Activated naive CD4-positive, alpha-beta T cell treated with anti-CD3 and anti-CD28 coated beads for 36 hours (primary cell): ENCODE measurements at places on chromosomes 5 and 9.
A peak's percentile ranks its signal among the peaks of the same experiment; 100 is the strongest.

- H3K27ac ChIP-seq = no peak overlapping the region
- H3K4me3 ChIP-seq = no peak overlapping the region
- peaks cover 8% of the 10 kb centered on the region for H3K27me3 ChIP-seq
- DNase-seq = no peak
- H3K36me3 ChIP-seq = no peaks in the 10 kb centered on the region
These were observed 126.1 kb downstream of the DRD1 start for GRCh38 chr5:175317872-175318271.

- no peak within 1 kb of the TSS for H3K27ac ChIP-seq
- peaks cover 39% of the 10 kb centered on the region for H3K4me1 ChIP-seq
- DNase-seq = no peak
- no peak within 1 kb of the TSS for H3K4me3 ChIP-seq
- no peaks in the 10 kb centered on the region for H3K27me3 ChIP-seq
These were observed at the start of gene SLC34A1 for GRCh38 chr5:177384134-177384533. Gene SLC34A1 (plus strand): TSS chr5:177384434. CDS start chr5:177385742, 1,308 bp downstream.

DNA sequence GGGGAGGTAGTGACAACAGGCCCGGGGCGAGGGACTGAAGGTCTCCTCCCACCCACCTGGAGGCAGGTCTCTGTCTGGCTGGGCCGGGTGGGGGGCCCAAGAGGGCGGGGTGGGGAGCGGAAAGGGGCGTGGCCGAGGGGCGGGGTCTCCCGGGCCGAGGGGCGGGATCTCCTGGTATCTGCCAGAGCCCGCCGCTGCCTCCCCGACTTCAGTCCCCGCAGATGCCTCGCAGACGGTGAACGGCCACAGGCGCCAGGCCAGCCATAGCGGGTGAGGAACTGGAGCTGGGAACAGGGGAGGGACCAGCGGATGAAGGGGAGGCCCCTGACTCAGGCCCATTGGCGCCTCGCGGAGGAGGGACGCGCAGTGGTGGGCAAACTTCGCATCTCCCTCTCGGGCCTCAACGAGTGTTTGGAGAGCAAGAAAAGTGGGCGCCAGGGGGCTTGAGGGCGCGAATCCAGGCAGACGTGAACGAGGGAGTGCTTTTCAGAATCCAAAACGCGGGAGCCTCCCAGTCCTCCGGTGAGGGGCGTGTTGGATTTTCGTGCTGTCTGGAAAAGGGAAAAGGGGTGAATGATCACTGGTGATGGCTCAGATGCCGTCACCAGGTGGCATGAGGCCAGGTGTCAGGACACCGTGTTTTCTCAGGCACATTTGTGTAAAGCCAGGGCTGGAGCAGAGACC lies at the start of gene ADGRD2:
Gene ADGRD2, plus strand, starts transcription at position 211 of the 684 bp plus-strand sequence. CDS start 1,216 bp downstream, outside the sequence.
- no peak within 1 kb of the TSS for H3K27ac ChIP-seq
- H3K27me3 ChIP-seq = peaks cover 37% of the 10 kb centered on the region
- no peak for DNase-seq
- peaks cover 2% of the 10 kb centered on the region for H3K4me1 ChIP-seq
- no peak within 1 kb of the TSS for H3K4me3 ChIP-seq

DNA sequence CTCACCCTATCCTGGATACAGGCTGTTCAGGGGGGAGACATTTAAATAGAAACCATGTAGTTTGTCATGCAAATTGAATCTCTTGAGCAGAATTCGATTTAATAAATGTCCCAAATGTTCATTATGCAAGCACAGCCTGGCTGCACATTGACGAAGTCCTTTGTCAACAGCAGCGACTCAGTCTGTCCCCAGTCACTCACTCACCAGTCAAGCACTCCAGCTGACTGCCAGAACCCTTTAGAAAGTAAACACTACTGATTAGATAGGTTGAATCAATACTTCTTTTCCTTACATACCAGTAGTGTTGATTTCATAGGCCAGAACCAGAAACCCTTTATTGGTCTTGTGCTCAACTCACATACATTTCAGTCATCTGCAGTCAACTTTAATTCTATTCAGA lies 27.5 kb downstream of the CDH6 start:
- DNase-seq = no peak
- no peak overlapping the region for H3K27ac ChIP-seq
- H3K36me3 ChIP-seq = no peaks in the 10 kb centered on the region
- no peaks in the 10 kb centered on the region for H3K27me3 ChIP-seq

DNA sequence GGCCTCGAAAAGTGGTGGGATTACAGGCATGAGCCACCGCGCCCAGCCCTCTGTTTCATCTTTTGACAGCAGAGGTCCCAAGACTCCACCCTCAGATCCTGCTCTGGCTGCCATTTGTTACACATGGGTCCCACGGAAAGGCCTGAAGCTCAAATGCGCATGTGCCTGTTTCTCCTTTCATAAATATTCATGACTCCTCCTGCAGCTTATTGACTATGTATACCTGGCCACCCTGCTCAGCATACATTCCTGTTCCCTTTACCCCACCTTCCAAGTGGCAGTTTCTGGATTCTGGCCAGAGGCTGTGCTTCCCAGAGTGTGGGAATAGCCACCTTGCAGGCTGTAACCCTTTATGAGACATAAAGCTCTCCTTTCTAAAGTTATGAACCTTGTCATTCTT lies 46.5 kb downstream of the AUH start:
- H3K27me3 ChIP-seq = no peaks in the 10 kb centered on the region
- H3K4me3 ChIP-seq = no peak overlapping the region
- H3K27ac ChIP-seq = no peak overlapping the region

DNA sequence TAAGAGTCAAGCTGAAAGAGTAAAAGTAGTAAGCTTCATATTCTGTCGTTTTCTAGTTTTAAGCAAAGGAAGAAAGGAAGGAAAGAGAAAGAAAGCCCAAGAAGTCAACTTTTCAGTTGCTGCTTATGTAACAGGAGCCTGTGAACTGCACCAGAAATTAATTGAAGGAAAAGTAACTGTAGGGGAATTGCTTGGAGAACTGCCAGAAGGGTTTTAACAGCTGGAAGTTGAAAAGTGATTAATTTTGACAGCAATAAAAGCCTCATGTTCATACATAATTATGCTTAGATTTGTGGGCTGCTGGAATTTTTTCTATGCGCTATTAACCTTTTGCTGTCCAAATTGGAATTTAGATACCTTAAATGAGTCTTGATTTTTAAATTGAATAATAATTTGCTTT lies 255.7 kb downstream of the ENC1 start:
- H3K36me3 ChIP-seq = no peaks in the 10 kb centered on the region
- H3K27me3 ChIP-seq = peaks cover 6% of the 10 kb centered on the region
- no peak for DNase-seq
- H3K4me3 ChIP-seq = no peak overlapping the region

- DNase-seq = no peak
- no peak overlapping the region for H3K27ac ChIP-seq
- peaks cover 3% of the 10 kb centered on the region for H3K36me3 ChIP-seq
- H3K27me3 ChIP-seq = peaks cover 5% of the 10 kb centered on the region
- peaks cover 15% of the 10 kb centered on the region for H3K4me1 ChIP-seq
- H3K4me3 ChIP-seq = no peak overlapping the region
These were observed 4.8 kb upstream of the ENTPD8 start for GRCh38 chr9:137445930-137446431.

DNA sequence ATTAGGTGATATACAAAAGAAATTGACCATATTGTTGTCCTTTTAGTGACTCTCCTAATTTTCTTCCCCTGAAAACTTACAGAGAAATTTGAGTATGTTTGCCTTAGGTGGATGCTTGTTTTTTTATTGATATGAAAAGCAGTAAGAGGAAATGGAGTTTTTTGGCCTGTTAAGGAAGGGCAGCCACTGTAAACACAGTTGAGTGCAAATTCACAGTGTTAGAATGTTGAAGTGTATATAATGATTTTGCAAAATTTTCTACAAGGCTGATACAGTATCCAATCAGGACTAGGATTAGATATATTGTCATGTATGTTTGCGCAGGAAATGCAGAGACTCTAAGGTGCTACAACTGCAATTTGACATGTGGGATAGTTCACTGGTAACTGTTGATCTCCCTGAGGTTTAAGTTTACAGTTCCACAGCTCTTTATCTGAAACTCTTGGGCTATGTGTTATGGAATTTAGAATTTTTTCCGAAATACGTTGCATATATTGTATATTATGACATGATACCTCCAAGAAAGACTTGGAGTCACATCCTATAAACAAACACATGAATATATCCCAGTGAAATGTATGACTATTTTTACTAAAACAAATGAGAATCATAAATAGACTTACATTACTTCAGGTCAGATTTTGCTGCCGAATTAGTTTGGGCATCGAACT lies 62.5 kb downstream of the FXN start:
- H3K36me3 ChIP-seq = no peaks in the 10 kb centered on the region
- H3K27ac ChIP-seq = no peak overlapping the region
- H3K27me3 ChIP-seq = no peaks in the 10 kb centered on the region

- no peaks in the 10 kb centered on the region for H3K27me3 ChIP-seq
- H3K27ac ChIP-seq = no peak overlapping the region
- H3K36me3 ChIP-seq = peaks cover 22% of the 10 kb centered on the region
- no peak overlapping the region for H3K4me3 ChIP-seq
- H3K4me1 ChIP-seq = peaks cover 18% of the 10 kb centered on the region
- DNase-seq = no peak
These were observed 2.5 kb downstream of the FBXO4 start for GRCh38 chr5:41927604-41928003.

DNA sequence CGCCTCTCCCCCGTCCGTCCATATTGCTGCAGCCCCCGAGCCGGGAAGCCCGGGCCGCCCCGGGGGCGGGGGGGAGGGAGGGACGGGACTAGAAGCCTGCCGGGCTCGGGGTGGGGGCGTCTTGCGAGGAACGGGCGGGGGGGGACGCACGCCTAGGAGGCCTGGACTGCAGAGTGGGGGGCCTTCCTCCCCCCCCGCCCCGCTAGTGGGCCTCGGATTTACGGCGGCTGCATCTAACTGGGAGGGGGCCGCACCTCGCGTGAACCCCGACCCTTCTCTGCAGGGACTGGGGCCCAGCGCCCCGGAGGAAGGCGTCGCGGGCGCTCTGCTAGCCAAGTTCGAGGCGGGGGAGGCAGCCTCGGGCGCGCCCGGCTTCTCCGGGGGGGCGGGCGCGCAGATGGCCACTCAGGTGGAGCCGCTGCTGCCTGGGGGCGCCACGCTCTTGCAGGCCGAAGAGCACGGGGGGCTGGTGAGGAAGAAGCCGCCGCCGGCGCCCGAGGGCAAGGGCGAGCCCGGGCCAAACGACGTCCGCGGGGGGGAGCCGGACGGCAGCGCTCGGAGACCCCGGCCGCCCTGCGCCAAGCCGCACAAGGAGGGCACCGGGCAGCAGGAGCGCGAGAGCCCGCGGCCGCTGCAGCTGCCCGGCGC lies at the start of gene LARP1:
Gene LARP1, plus strand, starts transcription at position 17 of the 648 bp plus-strand sequence. Its CDS starts 381 bp downstream, at position 398.
- H3K4me1 ChIP-seq = peaks cover 39% of the 10 kb centered on the region
- peaks cover 17% of the 10 kb centered on the region for H3K36me3 ChIP-seq
- H3K4me3 ChIP-seq = peak within 1 kb of the TSS; percentile 97

DNA sequence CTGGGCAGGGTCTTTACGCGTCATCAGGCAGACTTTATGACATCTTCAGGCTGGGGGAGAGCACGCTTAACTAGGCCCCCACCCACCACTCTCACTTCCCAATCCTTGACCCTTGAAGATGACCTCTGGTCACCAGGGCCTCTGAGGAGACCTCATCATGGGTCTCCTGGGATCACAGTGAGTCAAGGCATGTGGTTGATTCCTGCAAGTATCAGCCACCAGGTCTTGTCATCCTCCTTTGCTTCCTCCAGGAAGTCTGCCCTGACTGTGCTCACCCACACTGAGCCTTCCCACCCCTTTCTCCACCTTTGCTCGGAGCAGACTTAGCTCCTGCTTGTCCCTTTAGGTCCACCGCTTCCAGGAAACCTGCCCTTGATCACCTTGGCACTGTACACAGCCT lies 17.3 kb downstream of the ODF2 start:
- H3K36me3 ChIP-seq = peaks cover 37% of the 10 kb centered on the region
- DNase-seq = no peak
- no peak overlapping the region for H3K4me3 ChIP-seq
- no peak overlapping the region for H3K27ac ChIP-seq

DNA sequence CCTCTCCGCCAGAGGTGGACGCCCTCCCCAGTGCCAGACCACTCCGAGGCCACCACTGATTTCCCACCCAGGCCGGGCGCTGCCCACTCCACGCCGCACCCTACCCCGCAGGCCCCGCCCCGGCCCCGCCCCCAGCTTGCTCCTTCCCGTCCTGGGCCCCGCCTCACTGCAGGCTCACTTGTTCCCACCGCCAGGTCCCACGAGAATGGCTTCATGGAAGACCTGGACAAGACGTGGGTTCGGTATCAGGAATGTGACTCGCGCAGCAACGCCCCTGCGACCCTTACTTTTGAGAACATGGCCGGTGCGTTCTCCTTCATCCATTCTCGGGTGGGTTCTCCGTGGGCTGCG lies 6.5 kb downstream of the LRRC26 start:
- H3K4me1 ChIP-seq = peaks cover 5% of the 10 kb centered on the region
- no peak overlapping the region for H3K4me3 ChIP-seq
- no peaks in the 10 kb centered on the region for H3K36me3 ChIP-seq
- no peak overlapping the region for H3K27ac ChIP-seq
- H3K27me3 ChIP-seq = peaks cover 29% of the 10 kb centered on the region
- DNase-seq = no peak

DNA sequence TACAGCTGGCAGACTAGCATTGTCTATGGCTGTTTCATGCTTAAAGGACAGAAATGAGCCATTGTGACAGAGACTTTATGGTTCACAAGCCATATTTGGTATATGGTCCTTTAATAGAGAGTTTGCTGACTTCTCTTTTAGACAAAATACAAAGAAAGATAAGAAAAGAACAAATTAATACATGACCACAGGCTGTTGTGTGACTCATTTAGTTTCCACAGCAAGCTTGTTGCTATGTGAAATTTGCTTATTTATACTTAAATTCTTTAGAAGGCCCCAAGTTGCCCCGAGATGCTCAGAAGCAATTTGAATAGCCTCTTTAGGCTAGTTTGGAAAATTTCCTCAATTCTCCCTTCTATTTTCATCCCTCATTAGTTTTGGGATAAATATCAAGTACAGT lies 315.3 kb upstream of the RPS23 start:
- peaks cover 14% of the 10 kb centered on the region for H3K27me3 ChIP-seq
- H3K36me3 ChIP-seq = peaks cover 2% of the 10 kb centered on the region
- DNase-seq = no peak
- no peaks in the 10 kb centered on the region for H3K4me1 ChIP-seq
- H3K4me3 ChIP-seq = no peak overlapping the region

- H3K27ac ChIP-seq = no peak overlapping the region
- H3K4me1 ChIP-seq = no peaks in the 10 kb centered on the region
- H3K36me3 ChIP-seq = no peaks in the 10 kb centered on the region
These were observed 56.9 kb downstream of the ZNF618 start for GRCh38 chr9:113932906-113933584.

DNA sequence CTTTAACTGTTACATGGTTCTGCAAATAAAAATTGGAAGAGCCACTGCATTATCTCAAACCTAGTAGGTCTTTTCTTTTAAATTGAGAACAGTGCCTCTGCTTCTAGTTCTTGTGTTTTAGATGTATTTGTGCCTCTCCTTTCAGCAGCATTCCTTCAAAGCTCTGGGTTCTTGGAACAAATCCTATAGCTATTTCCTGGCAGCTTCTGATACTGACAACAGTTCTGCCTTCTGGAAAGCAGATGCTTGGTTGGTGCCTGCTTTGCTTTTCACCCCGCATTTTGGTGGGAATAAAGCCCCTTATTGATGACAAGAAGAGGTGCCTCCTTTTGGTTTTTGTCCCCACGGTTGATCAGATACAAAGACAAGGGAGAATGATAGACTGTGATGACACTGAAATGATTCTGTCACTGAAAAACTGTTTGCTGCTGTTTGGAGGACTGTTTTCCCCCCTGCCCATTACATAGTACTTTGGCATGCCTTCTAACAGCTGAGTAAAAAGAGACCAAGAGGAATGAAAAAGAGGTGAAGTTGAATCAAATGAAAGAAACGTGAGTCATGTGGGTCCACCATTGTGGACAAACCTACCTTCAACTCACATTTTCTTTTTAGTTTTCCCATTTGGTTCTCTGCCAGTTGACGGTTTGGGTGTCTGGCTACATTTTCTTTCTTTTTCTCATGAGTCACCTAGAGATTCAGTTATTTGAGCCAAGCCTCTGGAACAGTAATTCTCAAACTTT lies 5.6 kb downstream of the PTCD2 start:
- H3K27me3 ChIP-seq = no peaks in the 10 kb centered on the region
- no peak for DNase-seq
- H3K36me3 ChIP-seq = peaks cover 39% of the 10 kb centered on the region
- no peak overlapping the region for H3K4me3 ChIP-seq
